ENCODE measurements at places on chromosomes 1 and 21.

DNA sequence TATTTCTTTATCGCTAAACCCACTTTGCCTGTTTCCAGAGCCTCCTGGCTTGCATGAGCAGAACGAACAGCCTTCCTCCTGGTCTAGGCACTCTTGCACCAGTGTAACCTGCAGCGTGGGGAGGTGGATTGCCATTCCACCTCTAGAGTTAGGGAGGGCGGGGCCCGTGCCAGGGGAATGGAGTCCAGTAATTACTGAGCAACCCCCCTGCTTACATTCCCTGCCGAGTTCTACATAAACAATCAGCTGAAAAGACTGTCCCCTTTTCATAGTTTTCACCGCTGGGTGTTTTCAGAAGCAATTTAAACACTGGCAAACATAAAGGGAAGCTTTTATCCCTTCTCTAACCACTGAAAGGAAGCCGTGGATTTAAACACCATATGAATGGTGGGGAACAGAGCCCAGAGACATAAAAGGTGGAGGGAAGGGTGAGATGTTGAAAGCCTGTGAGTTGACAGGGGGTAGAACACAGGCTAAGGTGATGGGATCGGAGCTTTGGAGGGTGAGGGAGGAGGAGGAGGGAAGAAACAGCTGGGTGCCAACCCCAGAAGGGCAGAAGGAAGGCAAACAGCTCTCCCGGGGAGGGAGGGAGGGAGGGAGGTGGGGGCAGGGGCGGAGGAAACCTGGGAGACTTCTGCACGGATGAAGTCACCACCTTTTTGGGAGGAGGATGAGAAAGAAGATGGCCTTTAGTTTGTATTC is 68.0 kb upstream of the WDR26 start:
- DNase-seq: no peak

DNA sequence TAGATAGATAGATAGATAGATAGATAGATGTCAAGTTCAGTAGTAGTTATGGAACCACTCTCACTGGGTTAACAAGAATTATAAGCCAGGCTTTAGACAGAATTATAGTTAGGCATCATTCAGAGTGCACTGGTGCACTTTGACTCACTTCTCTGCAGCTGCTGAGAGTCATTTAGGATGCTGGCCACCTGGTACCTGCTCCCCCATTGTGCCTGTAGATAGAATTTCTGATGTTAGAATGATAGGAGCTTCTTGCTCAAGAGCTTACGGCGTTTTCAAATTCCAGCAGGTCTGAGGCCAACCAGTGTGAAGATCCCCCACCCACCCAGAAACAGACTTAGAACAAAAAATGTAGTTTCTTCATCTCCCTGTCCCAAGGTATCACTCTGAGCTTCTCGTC is 107.8 kb upstream of the HMCN1 start:
- DNase-seq: no peak

- no peak for DNase-seq
Observed at GRCh38 chr1:15405106-15405850, 4.4 kb upstream of the EFHD2 start.

DNA sequence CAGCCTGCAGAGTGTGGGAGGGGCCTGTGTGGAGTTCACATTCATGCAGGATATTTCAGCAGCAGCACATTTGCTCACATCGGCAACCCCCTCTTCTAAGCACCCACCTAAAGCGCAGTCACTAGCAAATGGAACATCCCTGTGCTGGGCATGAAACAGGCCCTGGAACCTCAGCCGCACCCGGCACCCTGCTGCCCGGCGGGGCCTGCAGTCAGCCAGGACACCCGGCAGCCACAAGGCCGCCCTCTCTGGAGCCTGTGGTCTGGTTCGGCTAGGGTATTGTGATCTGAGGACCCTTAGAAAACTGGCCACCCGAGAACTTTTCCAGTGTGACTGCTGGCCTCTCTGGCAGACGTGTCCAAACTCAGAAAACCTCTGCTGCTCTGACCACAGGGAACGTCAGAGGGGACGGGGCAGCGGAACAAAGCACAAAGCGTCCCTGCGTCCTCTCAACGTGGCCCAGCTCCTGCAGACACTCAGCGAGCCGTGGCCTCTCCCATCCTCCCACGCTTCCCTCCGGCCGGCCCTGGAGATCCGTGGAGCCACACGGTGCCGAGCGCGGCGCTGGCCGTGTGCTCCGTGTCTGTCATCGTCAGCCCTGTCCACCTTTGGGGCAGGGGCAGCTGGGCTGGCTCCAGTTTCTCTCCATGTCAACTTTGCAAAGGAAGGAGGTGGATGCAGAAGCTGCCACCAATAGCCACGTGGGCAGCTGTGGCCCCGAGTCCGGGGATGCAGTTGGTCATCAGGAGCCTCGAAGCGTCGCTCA is 175.9 kb upstream of the ARHGEF16 start:
- DNase-seq: no peak

GRCh38 chr1:67647036-67647798 is 37.8 kb upstream of the GADD45A start:
- no peak for DNase-seq

GRCh38 chr1:72845381-72845780 is 563.0 kb upstream of the NEGR1 start:
- no peak for DNase-seq

Data from T-helper 22 cell (primary cell).